ENCODE measurements at places on chromosomes 3 and 15.

DNA sequence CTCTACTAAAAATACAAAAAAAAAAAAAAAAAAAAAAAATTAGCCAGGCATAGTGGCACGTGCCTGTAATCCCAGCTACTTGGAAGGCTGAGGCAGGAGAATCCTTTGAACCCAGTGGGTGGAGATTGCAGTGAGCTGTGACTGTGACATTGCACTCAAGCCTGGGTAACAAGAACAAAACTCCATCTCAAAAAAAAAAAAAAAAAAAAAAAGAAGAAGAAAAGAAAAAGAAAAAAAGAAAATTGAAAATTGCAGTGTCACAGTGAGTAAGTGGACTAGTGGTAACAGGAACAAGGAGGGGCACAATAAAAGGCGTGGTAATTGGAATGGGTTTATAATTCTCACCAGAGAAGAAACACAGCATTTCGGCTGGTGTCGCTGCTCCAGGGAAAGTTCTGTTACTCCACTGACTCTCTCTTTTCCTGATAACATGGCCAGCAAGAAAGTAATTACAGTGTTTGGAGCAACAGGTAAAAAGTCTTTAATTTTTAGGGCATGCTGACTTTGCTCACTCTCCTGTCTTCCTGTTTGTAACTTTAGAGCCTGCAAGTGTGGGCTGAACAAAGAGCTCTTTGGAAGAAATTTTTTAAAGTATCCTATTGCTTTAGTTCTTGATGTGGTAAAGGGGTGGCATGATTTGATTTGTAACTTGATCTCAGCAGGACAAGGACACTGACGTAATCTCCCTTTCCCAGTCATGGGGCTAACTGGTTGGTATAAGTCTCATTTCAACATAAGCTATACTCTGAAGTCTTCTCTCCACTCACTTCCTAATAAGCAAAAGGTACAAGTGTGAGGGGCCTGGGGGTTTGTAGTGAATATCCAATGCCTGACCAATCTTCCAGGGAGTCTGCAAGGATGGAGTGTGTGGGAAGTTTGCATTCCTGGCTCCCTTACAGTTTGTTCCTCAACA, 22.1 kb upstream of the TRA2B start:
- no peak for DNase-seq

DNA sequence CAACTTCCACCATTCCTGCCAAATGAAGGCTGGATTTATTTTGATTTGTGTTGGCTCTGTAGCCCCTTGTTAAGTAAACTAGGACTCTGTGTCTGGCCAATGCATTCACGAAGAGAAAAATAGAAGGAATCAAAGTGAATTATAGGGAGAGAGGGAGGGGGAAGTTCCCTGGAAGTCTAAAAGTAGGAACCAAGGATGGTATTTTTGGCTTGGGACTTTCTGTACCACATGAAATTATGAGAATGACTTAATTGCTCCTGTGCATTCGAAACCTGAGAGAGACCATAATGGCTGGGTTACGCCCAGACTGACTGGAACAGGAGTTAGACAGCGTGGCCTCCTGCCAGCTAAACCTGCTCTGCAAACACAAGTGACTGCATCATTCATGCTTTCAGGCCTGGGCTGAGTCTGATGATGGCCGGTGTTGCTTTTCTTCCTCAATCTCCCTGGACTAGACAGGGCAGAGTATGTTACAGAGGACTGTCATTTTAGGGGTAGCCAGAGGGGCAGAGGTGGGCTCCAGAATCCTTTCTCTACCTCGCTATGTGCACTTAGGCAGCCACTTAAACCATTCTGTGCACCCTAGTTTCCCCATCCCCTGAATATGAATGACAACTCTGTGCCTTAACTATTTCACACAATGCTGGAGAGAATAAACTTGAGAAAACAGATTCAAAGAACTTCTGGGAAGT, 58.9 kb downstream of the MYO1E start:
- peak; percentile 56 for DNase-seq

DNA sequence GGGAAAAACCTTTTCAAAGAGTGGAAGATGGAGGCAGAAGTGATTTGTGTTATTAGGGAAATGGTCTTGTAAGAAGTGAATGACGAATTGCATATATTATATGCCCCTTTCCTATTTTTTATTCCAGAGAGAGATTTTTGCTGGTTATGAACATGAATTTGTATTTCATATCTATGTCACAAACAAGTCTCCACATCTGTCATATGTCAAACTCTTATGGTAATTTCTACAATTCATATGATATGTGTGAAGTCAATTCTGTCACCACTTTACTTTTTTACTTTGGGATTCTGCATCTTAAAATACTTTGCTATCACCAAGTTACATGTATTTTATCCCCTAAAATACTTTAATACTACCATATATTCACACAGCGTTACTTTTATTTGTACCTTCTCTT, 594.2 kb upstream of the ARPP21 start:
- DNase-seq, result no peak

- no peak for DNase-seq
These were observed 44.9 kb upstream of the TEX9 start for GRCh38 chr15:56320316-56320715.

- no peak for DNase-seq
These were observed 68.7 kb downstream of the GSK3B start for GRCh38 chr3:120025520-120025919.

- DNase-seq, result no peak
These were observed 31.6 kb upstream of the TIMP4 start for GRCh38 chr3:12190221-12190807.

- no peak for DNase-seq
These were observed 50.2 kb upstream of the MME start for GRCh38 chr3:155029941-155030340.

DNA sequence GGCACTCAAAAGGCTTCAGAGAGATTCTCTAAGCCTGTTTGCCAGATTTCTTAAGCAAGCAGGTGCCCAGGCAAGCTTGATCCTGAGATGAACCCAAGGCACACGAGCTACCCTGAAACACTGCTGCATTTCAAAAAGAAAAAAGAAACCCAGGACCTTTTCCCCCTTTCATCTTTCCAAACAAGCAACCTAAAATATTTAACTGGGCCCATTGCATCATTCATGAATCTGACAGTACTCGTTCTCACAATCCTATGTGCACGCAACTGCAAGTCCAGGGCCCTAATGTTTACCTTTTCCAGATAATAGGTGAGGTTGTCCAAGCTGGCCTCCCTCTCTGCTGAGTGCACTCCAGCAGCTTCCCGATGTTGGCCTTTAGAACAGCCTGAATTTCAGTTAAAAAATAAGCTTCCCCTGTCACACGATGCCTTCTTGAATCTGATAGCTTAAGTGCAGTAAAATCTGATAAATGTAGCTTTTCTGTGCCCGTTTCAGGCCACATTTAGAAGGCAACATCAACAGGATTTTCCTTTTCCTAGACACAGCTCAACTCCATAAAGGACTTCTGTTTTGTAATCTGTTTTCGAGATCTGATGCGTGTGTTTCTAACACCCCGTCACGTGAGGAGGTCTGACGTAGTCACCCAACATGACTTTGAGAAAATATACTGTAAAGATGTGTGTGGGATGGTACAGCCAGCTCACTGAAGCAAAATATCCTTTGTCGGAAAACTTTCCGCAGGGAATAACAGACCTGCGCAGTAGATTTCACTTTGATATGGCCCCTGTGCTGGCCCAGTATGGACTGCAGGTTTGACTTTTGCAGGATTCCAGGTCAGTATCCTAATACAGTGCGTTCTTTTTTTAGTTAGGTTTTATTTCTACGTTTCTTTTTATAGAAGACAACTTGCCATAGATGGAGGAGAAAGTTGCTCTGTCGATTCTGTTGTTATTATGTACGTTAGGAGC, 55.1 kb upstream of the RASA2 start:
- no peak for DNase-seq

GRCh38 chr15:36008719-36009118, 462.8 kb upstream of the DPH6 start:
- DNase-seq, result no peak

DNA sequence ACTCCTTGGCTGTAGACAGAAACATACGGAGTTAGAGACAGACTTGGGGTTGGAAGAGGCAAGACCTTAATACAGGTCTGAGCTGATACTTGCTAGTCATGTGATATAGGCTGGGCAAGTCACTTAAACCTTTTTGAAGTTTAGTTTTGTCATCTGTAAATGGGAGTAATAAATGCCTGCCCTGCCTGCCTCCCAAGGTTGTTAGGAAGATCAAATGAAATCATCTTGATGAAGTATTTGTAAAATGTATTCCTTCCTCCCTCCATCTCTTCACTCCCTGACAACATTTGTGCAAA, 2.9 kb downstream of the PXK start:
- no peak for DNase-seq

DNA sequence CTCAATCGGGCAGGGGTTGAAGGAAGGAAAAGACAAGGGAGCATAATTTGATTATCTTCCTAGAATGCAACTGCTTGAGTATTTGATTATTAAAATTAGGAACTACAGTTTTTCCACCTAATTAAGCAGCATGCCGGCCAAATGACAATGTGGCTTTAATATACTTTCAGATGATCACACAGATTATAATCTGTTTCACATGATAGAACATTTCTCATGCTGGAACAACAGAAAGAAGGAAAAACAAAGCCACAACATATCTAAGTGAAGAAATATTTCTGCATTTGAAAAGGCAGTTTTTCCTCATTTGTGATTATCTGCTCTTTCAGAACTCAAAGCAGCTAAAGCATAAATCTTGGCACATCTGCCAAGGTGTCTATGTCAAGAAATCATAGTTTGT, 82.7 kb downstream of the STRIT1 start:
- DNase-seq, result no peak

GRCh38 chr3:124157748-124158147, 165.8 kb upstream of the ROPN1 start:
- no peak for DNase-seq

DNA sequence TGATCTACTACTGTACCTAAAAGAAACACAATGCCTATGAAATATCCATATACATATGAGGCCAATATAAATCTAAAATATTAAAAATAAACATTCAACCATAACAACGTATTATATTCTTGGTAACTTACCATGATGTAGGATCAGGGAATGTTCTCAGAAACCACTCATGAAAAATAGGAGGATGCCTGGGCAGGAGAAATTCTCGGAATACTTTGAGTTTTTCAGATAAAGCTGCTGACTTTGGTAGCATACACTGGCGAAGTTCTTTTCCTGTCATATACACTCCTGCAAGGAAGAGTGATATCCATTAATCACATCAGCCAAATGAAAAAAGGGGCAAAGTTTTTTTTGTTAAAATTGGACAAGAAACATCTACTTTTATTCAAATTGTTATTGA, 11.3 kb upstream of the XRN1 start:
- DNase-seq, result no peak

- no peak for DNase-seq
These were observed 460.5 kb downstream of the TUSC7 start for GRCh38 chr3:117170094-117170493.

DNA sequence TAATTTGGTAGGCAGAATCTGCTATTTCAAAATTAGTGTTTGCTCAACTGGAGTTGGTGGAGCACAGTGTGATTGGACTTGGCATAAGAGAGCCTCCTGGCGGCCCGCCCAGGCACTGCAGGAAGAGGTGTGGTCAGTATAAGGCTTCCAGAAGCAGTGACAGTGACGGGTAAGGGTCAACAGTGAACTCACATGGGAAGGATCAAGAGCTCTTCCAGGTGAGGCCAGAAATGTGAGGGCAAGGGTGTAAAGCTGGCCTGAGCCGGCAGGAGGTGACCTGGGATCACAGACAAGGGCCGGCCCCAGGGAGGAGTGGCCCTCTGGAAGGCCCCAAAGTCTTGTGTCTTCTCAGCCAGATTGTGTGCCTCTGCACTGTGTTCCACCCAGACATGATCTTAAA, 93.2 kb upstream of the RNF7 start:
- peak; percentile 49 for DNase-seq

DNA sequence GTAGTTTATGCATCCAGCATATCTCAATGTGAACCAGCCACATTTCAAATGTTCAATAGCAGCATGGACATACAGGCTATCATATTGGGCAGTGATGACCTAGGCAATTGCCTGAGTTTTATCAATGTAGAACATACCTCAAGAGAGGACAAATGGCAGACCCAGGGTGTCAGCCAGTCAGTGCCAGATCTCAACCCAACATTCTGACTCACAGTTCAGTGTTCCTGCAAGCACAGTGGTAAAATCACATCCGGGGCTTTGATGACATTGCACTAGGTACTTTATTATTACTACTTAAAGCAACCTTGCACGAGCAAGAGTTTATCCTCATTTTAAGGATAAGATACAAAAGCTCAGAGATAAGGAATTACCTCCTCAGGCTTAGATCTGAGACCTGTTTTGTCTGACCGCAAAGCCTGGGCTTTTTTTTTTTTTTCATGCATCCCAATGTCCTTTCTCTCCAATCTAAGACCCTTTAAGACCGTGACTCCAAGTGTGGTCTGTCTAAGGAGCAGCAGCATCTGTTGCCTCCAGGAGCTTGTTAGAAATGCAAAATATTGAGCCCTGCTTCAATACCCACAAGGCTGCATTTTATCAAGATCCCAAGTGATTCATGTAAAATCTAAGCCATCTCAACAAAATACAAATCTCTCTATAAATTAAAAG, 60.1 kb downstream of the SLC12A1 start:
- no peak for DNase-seq

DNA sequence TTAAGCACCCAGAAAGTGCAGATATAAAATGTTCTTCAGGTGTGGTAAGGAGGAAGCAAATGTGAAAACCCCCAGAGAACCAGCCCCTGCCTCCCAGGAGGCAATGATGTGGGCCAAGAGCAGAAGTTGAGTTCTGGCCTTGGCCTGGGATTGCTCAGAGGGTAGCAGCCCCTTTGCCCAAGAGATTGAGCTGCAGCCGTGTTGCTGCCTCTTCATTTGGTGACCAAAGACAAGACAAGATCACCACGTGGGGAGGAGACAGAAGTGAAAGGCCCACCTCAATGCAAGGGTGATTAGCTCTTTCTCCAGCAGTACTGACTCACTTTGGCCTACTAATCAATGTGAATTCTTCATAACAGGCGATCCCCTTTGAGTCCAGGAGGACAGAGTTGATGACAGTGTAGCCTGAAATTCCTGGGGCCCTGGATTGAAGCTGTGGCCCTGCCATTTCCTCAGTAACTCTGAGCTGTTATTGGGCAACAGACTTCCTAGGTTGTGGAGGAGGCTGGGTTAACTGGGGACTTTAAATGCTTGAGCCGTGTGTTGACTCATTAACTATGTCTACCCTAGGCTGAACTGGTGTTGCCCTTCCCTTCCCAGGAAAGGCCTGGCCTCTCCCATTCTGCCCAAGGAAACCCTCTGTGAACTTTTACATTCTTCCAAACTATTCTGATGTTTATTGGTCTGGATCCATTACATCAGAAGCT, 86.5 kb downstream of the ST6GAL1 start:
- no peak for DNase-seq

- DNase-seq, result no peak
These were observed 1.4 kb downstream of the C3orf22 start for GRCh38 chr3:126557415-126557745.

- no peak for DNase-seq
These were observed 4.4 kb downstream of the PLSCR4 start for GRCh38 chr3:146246526-146246925.

All from ovary (tissue), 10 donors.